Activated CD4-positive, CD25-positive, alpha-beta regulatory T cell treated with anti-CD3 and anti-CD28 coated beads, Interleukin-2, amount 50 U/mL, for 24 hours (primary cell): ENCODE measurements at places on chromosomes 12 and 14.

GRCh38 chr12:98701166-98701565 lies 56.1 kb downstream of the APAF1 start:
- ATAC-seq, result no peak

- no peak for ATAC-seq
Observed at GRCh38 chr14:64293976-64294671, at the start of gene ESR2. ESR2 (minus strand) TSS chr14:64294371; CDS start chr14:64282985, 11,386 bp downstream.

DNA sequence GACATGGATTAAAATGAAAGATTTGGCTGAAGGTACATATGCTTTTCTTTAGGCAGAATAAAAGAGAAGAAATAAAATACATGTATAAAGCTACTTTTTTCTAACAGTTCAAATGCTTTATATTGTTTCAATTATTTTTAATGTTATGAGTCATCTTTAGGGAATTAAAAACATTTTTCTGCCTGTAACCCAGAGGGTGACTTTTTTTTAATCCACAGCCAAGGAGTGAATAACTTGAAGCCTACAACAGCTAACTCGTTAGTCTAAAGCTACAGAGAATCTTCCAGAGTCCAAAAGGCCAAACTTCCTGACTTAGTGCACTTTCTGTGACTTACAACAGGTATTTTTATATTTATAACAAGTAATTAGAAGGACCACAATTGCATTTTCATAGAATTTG lies 151.6 kb downstream of the SEC23A start:
- ATAC-seq, result no peak

GRCh38 chr12:2855546-2855945 lies 1.3 kb downstream of the TEX52 start:
- ATAC-seq, result no peak

DNA sequence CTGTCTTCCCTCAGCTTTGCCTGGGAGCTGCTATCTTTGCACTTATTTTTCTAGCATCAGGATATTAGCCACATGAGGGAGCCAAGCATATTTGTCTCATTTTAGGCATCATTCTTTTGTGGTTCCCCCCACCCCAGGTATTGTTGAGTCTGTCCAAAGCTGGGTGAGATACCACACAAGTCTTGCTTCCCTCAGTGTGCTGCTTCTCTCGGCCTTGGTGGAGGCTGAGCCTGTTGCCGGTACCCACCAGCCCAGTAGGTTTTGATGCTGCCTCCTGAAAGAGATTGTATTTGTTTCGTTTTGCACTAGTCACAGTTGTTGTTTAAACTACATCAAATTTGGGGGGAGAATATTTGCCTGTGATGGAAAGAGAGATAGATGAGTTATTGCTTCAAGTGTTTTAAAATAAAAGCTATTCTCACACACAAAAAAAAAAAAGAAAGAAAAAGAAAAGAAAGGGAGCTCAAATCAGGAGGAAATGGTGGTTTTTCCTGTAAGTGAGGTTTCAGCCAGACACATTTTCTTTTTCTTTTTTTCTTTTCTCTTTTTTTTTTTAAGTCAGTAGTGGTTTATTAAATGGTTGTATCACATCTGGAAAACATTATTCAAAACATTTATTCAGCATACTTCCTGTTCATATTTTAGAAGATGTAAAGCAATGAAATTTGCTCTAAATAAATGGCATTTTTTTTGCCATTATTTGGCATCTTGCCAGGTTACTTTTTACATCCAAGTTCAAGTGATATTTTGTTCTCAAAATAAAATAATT lies 58.5 kb downstream of the SLC4A8 start:
- ATAC-seq, result peak; percentile 44

GRCh38 chr14:34363733-34364134 lies 98.3 kb downstream of the SPTSSA start:
- no peak for ATAC-seq

DNA sequence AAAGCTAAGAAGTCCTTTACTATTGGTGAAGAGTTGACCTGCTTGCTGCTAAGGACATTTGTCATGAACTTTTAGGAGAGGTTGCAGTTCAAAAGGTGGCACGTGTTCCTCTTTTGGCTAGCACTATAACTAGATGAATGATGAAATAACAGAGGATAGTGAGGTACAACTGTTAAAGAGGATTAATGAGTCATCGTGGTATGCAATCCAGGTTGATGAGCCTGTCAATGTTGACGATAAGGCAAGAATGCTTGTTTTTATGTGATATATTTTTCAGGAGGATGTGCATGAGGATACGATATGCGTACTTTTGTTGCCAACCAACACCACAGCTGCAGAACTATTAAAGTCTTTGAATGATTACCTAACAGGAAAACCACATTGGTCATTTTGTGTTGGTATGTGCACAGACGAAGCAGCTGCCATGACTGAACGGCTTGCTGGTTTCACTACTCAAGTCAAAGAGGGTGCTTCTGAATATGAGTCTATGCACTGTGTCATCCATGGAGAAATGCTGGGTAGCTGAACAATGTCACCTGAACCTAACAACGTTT lies 10.6 kb downstream of the CEP128 start:
- peak; percentile 97 for ATAC-seq

GRCh38 chr12:39123580-39124253 lies 218.3 kb upstream of the CPNE8 start:
- no peak for ATAC-seq

DNA sequence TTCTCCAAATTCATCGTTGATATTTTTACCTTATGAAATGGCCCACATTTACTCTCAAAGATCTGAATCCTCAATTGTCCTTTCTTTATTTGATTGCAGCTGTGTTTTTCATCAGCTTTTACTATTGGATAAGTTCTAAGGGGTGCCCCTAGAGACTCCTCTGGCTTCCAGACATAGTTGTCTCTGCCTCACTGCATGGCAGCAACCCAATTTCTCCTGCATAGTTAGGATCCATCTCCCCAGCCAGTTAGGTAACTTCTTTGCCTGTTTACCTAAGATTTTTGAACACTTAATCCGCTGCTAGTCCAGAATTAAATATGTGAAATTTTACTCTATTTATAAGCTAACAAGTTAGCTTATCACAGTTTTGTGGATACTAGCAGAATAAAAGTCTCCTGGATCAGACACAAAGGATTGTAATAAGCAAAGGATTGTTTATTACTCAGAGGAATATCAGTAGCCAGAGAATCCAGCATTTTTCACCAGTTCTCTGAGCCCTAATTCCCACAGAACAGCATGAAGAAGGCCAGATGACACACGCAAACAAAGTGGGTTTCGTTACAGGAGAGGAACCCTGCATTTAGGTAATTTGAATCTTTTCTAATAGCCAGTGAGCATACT lies 101.1 kb downstream of the BBS10 start:
- ATAC-seq, result no peak

DNA sequence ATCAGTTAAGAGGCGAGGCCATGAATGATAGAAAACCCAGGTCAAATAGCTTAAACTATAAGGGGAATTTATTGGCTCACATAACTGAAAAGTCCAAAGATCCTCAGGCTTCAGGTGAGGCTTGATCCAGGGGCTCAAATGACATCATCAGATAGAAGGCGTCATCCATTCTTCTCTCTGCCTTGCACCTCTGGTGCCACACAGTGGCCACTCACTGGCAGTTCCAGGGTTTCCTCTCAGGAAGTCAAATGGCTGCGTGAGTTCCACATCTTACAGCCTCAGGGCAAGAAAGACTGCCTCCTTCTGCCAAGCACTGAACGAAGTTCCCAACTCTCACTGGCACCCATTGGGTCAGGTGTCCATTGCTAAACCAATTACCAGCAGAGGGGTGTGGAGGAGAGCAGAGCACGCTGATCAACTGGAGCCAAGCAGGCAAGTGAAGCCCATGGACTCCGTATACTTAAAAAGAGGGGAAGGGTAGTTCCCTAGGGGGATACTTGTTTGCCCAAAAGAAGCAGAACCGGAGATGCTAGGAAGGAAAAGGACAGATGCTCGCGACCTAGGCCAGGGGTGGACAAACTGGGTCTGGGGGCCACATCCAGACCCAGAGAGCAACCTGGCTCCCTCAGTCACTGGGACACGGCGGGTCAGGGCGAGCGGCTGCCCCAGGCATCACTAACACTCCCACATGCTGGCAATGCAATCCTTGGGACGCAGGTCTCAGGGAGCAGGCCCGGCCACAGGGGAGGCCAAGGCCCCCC lies 69.3 kb downstream of the SERPINA3 start:
- ATAC-seq, result no peak

GRCh38 chr12:57832966-57833365 lies 13.6 kb downstream of the CTDSP2 start:
- no peak for ATAC-seq

GRCh38 chr12:89185181-89185580 lies 167.1 kb downstream of the DUSP6 start:
- no peak for ATAC-seq

GRCh38 chr12:56097738-56098137 lies 6.6 kb upstream of the PA2G4 start:
- no peak for ATAC-seq

DNA sequence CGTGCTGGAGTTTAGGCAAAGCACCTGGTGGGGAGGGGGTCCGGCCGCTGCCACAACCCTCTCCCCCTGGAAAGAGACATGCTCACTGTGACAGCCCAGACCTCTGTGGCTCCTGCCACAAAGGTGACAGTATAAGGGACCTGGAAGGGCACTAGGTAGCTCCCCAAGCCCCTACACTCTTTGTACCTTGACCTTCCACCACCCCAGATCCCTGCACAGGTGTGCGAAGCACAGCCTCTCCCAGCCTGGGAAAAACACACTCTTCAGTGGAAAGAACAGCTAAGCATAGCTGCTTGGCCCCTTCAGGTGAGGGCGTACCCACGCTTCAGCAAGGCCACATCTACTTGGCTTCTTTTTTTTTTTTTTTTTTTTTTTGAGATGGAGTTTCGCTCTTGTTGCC lies 4.9 kb upstream of the PLA2G1B start:
- ATAC-seq, result no peak

DNA sequence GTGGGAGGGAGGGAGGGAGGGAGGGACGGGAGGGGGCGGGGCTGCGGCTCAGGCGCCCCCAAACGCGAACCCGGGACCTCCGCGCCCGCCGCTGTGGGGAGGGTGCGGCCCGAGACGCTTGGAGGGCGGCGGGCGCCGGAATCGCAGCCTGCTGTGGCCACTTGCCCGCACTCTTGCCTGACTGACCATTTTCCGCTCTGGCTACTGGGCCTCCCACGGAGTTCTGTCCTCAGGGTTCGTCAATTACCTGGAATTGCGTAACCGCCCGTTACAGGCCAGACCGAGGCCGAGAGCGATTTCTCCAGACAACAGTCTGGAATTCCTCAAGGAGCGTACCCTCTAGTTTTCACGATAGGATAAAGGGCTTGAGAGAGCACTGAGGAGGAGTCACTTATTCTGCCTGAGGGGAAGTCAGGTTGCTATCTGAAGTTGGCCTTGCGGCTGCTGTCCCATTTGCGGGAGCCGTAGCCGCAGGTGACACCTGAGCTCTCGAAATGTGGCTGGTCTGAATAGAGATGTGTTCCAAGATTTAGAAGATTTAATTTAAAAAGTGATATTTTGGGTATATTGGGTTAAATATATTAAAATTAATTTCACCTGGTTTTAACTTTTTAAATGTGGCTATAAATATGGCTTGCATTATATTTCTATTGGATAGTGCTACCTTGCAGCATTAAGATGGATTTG lies 446 bp upstream of the ZNF641 start:
- peak; percentile 14 for ATAC-seq

DNA sequence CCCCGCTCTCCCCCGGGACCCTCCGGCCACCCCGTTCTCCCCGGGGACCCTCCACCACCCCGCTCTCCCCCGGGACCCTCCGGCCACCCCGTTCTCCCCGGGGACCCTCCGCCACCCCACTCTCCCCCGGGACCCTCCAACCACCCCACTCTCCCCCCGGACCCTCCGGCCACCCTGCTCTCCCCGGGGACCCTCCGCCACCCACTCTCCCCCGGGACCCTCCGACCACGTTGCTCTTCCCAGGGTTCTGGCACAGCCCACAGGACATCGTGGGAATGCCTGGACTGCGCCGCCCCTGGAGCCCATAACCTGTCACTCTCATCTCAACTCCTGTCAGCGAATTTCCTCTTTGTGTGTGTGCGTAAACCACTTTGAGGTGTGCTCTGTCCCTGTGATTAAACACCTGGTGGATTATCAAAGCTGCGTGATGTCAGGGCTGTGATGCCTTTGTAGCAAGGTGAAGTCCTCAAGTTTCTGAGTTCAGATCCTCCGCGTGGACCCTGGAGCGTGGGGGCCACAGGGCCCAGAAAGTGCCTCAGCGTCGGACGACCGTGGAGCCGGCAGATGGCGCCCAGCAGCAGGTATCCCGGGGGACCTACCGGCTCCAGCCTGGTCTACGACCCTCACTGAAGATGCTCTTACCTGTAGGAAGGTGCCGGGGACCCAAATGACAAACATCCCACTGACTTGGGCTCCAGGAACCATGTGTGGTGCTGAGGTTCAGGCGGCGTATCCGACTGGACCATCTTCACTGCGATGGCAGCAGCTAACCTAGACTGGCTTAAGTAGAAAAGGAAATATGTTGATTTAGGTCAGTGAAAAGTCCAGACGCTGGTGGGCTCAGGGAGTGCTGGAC lies 63.2 kb upstream of the GALNT9 start:
- no peak for ATAC-seq

- ATAC-seq, result no peak
Observed at GRCh38 chr12:42583016-42583415, 6.5 kb downstream of the PRICKLE1 start.

DNA sequence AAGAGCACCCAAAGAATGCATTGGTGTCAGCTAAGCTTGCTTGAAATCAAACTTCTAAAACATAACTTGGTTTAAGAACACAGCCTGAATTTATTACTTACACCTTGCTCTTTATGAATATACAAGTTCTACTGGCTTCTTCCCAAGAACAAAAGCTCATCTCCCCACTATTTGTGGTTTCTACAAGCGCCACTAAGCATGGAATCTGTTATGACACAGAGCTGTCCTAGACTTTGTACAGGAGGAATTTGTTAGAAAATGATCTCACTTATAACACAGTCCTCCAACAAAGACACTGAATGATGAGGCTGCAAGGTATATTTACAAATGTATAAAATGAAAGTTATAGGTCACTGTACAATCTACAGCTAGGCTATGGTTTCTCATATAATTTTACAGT lies 452.1 kb downstream of the BCAT1 start:
- no peak for ATAC-seq

GRCh38 chr12:78483767-78484315 lies 380.7 kb upstream of the SYT1 start:
- no peak for ATAC-seq

- ATAC-seq, result no peak
Observed at GRCh38 chr12:23423097-23423687, 526.3 kb downstream of the SOX5 start.

DNA sequence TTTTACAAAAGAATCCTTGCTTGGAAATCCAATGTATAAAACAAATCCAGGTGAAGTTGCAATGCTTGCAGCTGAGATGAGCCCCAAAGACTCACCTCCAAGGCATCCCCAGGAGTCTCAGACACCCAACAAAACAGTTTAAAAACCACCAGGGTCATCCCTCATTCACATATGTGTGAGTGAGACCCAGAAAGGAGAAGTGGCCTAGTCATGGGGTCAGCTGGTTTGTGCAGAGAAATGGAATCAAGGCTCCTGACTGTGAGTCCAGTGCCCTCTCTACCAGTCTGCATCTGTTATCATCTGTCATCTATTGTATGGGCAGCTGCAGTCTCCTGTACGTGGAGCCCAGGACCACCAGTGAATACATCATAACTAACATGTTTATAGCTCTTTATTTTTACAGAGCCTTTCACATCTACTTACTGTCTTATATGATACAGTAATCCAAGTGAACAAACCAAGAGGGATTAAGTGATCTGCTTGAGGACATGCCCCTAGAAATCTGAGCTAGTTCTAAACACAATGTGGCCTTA lies 27.1 kb downstream of the PLEKHG7 start:
- ATAC-seq, result no peak

GRCh38 chr12:25689996-25690501 lies 137.0 kb upstream of the LMNTD1 start:
- ATAC-seq, result no peak

- ATAC-seq, result no peak
Observed at GRCh38 chr12:74334780-74335179, 202.9 kb upstream of the ATXN7L3B start.

GRCh38 chr12:124437617-124438436 lies 129.6 kb downstream of the NCOR2 start:
- ATAC-seq, result no peak
